Anterior cingulate cortex (tissue), 58 donors: ENCODE measurements at places on chromosomes 3 and 15.
A peak's percentile ranks its signal among the peaks of the same experiment; 100 is the strongest.

DNA sequence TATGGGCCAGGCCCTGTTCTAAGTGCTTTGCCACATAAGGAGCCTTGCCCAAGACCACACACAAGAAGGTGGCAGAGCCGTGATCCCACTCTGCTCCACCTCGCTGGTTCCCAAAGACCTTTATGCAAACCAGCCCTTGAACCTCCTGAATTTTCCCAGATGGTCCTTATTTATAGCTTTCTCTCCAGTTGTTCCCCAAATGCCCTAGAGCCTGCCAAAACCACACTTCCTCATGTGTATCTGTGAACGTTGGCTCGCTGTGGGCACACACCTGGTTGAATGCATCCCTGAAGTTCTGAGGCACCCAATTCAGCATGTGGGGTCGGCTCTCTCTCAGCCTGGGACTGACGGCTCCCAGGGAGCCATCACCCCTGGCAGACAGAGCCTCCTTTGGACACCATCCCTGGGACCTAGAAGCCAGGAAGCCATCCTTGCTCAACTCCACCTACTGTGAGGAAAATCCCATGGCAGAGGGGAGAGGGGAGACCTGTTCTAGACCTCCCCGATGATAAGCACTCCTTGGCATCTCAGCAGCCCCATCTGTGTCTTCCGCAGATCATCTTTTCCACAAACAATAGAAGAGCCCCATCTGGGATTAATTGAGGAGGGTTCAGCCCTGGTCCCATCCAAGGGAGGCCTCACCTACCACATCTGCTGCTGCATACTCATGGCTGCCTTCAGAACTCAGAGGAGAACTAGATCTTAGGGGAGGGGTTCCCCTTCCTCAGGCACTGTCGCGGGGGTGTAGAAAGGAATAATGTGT is 42.3 kb upstream of the LIMD1 start:
- DNase-seq: no peak

DNA sequence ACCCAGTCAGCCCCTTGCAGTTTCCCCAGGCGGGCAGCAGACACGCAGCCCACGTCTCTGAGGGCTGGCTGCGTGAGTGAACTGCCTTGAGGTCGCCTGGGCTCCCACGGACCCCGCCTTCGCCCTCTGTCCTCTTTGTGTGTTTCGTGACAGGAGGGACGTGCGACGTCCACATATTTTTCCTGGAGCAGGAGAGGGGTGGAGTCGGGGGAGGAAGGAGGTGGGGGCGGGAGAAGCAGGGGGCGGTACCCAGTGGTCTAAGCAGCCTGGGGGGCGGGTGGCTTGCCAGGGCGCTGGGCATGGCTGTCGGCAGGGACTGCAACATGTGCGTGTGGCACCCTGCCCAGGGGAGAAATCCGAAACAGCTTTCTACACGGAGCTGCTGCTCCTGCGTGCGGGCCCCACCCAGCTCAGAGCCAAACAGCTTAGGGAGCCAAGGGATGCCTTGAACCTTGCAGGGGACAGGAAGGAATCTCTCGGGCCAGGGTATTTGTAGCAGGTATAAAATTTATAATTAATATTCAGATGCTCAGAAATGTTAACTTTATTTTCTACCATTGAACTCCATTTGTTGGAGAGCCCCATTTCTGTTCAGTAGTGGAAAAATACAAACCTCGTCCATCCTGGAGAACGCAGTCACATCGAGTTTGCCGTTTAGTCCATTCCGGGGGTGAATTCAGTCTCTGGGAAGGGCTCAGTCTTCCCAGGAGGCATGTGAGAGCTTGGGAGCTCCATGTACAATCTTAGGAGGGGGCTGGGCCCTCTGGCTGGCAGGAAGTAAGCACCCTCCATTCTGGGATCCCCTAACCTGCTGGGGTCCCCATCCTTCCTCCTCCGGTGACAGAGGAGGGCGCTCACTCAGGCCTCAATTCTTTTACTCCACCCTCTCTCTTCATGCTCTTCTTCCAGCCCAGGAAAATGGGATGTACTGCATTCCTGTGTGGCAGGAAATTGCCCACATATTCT is 79.1 kb upstream of the MEF2A start:
- peak; percentile 31 for DNase-seq

DNA sequence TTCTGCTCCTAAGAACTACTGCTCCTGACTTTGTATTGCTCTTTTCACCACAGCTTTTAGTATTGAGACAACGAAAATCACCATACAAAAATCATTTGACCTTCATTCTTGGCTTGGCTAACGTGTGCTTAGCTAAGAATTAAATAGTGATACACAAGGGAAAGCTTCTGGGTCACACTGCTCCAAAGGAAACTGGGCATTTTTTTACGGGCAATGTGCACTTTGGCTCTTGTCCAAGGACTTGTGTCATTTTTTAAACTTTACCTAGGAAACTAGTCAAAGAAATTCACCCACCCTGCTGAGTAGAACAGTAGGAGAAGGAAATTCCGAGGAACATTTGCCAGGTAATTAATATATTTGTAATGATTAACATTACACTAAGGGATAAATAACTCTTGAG is 19.8 kb downstream of the WDR72 start:
- DNase-seq: no peak

- DNase-seq: no peak
Observed at GRCh38 chr3:28905798-28906197, 375.1 kb upstream of the RBMS3 start.
